ENCODE measurements at places on chromosomes 2 and 18.

DNA sequence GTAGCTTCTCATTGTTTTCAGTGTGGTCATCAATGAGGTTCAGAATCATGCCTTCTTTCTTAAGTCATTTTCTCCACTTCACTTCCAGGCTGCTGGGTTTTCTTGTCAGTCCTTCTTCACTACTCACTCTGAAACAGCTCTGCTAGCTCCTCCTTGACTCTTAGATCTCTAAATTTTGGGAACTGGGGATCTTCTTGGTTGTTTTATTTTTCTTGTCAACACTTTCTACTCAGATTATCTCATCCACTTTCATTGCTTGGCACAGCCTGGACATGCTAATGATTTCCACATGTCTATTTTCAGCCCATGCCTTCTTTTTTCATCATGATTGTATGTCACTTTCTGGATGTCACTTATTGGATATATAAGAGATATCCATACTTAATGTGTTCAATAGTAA lies 517.8 kb upstream of the DSEL start:
- no peak for DNase-seq

DNA sequence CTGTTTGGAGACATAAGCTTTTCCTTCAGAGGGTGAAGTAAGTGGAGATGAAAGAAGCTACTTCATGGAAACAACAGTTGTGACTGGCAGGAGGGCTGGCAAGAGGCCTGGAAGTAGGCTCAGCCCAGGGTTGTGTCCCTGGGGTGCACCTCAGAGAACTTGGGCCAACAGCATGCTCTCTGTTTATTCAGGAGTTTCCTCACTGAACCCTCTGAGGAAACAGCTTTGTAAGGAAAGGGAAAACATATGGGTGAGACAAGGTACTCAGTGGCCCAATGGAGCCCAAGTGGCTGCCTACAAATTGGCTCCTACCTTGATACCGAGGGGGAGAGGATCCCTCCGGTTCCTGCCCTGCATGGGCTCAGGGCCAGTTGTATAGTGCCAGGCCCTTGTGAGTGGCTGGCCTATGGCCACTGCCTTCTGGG lies 115.5 kb upstream of the ITGA6 start:
- DNase-seq = no peak

DNA sequence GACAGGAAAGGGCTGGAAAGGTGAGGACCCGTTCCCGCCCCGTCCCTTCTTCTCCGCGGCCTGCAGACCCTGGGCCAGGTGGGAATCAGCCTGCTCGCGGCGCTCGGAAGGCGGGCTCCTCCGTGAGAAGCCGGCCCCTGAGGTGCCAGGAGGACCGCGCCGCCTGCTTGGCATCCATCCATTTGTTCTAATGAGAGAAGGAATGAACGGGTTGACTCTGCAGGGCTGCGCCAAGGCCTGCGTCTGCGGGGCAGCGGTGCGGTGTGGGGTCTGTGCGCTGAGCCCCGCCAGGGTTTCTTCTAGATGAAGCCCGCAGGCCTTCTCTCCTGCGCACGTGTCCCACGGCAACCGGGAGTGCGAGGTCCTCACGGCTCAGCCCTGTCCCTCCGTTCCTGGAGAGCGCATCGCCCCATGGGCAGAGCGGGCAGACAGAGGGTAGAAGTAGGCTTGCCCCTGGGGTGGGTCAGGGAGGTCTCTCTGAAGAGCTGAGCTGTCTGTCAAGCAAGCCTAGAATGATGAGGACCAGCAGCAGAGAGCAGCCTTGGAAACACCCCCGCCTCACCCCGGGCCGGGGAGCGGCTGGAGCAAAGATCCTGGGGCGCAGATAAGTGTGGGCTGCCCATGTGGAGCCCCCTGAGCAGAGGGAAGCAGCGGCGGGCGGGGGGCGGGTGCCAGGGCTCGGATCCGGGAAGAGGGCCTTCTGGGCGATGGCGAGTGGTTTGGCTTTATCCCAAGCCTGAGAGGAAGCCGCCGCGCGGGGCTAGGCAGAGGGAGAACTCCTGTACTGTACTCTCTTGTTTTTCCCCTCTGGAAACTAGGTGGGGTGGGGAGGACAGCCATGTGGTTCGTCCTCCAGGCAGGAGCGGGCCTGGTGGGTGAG lies 27.9 kb upstream of the HS6ST1 start:
- no peak for DNase-seq

DNA sequence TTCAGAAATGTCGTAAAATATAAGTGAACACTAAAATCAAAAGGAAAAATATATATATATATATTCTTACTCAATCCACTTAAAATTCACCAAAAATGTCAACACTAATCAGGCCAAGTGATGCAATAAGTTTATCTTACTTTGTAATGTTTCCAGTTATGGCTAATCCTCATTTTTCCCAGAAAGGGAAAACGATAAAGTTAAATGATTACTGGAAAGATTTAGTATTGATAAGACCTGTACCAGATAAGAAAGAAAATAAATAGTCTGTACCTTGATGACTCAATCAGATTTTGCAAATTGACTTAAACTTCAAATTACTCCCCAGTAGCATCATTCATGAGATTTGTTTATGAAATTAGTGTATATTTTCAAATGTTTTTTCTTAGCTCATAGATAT lies 407.0 kb downstream of the LRP1B start:
- no peak for DNase-seq

GRCh38 chr2:239341146-239341732 lies 59.6 kb downstream of the HDAC4 start:
- no peak for DNase-seq

DNA sequence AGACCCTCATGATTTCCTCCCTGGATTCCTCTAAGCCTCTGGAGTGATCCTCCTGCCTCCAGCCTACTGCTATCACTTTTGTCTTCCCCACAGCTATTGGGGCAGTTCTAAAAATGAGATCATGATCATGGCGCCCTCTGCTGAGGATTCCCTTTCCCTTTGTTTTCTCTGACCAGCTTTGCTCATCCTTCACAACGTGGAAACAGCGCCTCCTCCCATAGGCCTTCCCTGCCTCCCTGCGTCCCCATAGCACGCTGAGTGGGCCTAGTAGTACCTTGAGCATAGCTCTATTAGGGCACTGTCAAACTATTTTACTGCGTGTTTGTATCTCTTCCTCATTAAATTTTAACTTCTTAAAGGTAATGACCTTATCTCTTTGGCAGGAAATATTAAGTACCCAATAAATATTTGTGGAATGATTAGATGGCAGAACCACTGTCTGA lies 207.0 kb upstream of the FANCL start:
- DNase-seq = no peak
